ENCODE measurements at places on chromosomes 12 and 14.

GRCh38 chr12:31278424-31278823 lies 47.5 kb downstream of the SINHCAF start:
- no peak for DNase-seq

DNA sequence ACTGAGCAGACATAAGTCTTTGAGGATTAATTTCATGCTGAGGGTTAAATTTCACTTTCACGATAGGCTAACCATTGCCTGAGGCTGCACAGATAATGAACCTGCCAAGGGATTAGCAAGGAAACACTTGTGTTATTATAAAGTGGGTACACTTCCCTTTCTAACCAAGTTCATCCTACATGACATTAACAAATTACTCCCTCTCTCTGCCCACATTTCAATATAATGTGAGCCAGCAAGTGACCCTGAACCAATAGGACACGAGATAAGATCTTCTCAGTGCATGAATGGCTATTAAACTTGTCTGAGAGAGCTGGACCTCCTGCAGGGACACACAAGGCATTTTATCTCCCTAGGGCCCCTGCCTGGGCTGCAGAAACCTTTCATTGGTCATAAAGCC lies 173.5 kb downstream of the PAX9 start:
- peak; percentile 40 for DNase-seq

GRCh38 chr12:93336291-93336741 lies 41.4 kb upstream of the NUDT4 start:
- DNase-seq, result no peak

DNA sequence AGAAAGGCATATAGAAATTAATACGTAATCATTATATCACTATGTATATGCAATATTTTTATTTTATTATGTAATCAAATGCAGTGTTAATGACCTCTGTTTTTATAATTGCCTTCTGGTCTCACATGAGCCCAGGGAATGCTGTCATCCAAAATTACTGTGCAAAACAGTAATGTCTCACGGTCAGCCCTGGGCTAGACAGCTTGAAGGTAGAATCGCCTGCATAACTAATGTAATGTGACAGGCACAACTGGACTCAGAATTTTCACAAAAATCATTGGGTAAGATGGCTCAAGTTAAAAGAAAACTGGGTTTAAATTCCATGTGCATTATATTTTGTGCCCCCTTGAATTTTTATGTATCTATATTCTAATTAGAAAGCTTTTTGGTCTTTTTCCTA lies 293.3 kb downstream of the PPFIA2 start:
- no peak for DNase-seq

DNA sequence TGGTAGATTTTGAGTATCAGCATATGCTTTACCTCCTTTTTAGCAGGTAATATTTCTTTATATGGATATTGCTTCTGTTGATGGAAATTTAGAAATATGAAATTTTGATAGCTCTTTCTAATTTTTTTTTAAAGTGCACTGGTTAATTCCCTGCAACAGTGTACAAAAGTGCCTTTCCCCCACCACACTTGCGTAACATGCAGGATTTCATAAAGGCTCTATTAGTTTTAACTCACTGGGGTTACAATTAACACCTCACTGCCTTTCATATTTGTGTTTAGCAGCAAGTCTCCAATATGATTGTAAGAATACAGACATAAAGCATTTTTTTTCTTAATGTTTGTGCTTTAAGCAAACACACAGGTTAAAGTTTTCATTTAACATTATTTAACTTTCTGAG lies 25.6 kb downstream of the MNAT1 start:
- no peak for DNase-seq

- no peak for DNase-seq
Measured at GRCh38 chr12:114916541-114916940, 232.6 kb upstream of the TBX3 start.

DNA sequence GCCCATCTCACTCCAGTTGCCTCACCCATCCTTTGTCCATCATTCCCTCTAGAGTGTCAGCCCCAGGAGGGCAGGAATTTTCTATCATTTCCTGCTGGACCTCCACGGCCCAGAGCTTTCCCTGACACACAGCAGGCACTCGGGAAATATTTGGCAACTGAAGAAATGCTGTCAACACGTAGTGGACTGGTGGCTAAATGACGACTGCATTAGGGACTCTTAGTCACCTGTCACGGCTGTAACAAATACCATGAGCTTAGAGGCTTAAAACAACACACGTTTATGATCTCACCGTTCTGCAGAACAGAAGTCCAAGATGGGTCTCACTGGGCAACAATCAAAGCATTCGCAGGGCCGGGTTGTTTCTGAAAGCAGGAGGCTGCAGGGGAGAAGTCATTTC lies 91.3 kb downstream of the PHETA1 start:
- DNase-seq, result no peak

GRCh38 chr12:33596061-33596460 lies 156.4 kb upstream of the SYT10 start:
- no peak for DNase-seq

DNA sequence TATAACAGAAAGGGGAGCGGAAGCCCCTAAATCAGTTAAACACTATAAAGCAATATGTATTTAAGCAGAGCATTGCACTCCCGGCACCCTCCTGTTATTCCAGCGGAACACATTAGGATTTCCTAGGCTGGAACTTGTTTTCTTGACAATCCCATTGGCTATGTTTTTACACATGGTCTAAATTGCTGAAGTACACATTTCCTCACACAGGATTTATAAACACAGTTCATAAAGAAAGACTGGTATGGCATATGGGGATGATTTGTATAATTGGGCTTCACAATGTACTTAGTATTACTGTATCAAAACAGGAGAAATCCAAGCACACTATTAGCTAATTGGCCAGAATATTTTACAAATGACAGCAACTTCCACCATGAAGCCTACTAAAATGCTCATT lies 23.3 kb downstream of the PAX9 start:
- DNase-seq, result no peak

GRCh38 chr14:64634558-64634957 lies 69.7 kb upstream of the PLEKHG3 start:
- no peak for DNase-seq

- no peak for DNase-seq
Measured at GRCh38 chr14:47675466-47676314, at the start of gene MDGA2. Gene MDGA2, minus strand, starts transcription at chr14:47675605.

DNA sequence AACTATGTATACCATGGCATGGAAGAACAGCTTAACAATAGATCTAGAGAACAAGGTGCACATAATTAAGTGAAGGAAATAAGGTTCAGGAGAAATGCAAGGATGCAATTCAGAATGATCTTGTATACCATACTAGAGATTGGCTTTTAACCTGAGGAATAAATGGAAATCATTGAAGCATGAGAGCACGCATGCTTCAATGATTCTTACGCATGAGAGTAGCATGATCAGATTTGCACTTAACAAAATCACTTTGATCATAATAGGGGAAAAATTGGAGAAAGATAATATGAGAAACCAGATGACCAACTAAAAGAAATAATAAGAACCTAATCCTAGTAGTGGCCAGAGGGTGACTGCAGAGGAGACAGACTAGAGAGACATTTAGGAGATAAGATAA lies 133.3 kb upstream of the FSCB start:
- DNase-seq, result no peak

All from COR-L47 (cell line).